ENCODE measurements at places on chromosomes 3 and 15.
A peak's percentile ranks its signal among the peaks of the same experiment; 100 is the strongest.

- no peak for DNase-seq
These were observed 19.6 kb upstream of the CPOX start for GRCh38 chr3:98612996-98613517.

DNA sequence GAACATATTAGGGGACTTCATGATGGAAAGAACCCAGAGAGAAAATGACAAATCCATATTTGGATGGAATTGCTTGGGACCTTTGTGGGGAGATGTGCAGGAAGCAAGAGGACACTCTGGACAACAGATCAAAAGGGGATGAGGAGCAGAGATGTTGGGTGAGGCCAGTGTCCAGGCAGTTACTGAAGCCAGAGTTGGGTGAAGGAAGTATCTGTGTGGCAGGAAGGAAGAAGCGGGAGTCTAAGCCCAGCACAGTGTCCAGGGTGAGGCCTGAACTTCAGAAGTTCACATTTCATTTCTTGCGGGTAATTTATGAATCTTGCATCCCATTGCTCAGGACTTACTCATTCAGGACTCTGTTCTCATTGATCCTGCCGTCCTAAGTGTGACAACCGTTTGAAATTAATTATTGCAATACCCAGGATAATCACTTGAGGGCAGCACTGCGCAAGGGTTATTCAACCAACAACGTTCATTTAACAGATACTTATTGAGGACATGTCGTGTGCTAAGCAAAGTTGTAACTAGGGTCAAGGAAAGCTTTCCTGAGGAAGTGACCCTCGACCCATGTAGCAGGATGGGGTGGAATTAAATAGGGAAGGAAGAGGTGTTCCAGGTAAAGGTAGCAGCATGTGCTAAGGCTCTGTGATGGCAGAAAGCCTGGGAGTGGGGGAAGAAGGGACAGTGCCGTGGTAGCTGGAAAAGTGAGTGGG lies 61.3 kb upstream of the CMTM8 start:
- peak; percentile 71 for DNase-seq

DNA sequence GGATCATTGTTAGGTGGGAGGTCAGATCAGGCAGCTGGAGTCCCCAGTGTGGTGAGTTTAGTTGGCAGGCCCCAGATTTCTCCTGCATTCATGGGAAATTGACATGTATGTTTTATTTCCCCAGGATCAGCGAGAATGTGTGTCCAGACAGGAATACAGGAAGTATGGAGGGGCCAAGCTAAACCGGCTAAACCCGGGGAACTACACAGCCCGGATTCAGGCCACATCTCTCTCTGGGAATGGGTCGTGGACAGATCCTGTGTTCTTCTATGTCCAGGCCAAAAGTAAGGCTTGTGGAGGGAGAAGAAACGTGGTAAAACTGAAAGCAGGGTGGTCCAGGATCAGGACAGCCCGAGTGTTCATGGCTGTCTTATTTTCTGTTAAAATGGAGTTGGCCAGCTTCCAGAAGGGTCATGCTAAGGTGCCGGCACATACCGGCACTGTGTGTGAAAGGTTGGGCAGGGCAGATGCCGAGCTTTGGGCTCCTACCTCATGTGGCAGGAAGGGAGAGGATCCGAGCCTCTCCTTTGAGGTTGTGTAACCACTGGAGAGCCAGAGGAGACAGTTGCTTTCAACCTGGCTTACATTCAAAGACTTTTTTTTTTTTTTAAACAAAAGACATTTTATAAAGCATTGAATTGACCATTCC lies 83.1 kb downstream of the PGPEP1L start:
- DNase-seq, result no peak

- DNase-seq, result no peak
These were observed 32.5 kb downstream of the CHST2 start for GRCh38 chr3:143152043-143152442.

DNA sequence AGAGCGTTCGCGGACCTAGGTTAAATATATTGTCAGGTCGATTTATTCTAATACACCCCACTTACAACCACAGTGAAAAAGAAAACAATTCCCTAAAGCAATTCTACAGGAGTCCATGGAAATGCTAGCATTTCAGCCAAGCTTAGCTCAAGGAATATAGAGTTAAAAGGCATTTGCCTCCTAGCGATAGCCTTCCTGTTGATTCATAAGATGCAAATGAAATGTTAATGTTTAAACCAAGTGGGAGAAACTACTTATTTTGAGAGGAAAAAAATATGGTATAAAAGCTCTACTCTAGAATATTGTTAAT lies 1.7 kb upstream of the ALCAM start:
- DNase-seq, result no peak
